GM03348 (cell line): ENCODE measurements at places on chromosomes 1 and 21.

DNA sequence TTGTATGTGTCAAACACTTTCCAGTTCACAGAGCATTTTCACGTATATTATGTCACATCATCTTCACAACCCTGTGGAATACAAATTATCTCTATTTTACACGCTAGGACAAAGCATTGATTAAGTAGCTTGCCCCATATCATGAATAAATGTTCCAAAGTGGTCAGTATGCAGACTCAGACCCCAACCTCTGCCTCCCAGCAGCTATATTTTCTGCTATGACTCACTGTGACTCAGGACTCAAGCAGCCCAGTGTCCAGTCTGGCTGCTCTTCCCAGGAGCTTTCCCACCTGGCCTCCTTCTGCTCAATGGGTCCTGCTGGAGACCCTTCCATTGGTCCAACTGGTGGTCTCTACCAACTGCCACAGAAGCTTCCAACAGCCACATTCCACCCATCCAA is 56.0 kb upstream of the RAP1A start:
- peak; percentile 63 for DNase-seq

DNA sequence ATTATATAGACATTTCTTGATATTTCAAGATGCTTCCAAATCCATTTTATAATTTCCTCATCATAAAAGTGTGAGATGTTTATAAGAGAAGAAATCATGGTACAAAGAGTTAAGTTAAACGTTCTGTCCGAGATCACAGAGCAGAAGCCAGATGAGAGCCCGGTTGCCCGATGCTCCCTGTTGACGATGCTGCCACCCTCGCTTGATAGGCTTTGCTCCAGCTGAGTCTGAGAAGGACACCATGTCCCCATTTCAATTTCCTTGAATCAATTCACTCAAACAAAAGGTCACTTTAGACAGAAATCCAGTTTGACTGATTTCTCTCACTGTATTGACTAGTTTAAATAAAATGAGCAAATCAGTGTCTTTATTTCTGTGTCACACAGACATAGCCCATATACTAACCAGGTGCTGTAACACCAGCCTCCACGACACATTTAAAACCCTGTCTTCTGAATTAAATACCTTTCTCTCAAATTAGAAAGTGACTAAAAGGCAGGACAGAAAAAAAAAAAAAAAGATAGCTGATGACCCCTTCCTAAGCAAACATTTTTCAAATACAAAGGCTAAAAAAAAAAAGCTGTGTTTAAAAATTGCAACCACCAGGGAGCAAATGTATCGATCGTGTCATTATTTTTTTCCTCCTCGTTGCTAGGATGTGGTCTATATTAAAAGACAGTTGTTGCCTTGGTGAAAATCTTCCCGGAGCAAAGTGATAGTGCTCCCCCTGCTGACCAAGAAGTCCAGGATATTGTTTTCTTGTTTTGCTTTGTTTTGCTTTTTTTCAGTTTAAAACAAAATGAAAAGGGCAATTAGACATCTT is 35.2 kb downstream of the DNASE2B start:
- peak; percentile 77 for DNase-seq

DNA sequence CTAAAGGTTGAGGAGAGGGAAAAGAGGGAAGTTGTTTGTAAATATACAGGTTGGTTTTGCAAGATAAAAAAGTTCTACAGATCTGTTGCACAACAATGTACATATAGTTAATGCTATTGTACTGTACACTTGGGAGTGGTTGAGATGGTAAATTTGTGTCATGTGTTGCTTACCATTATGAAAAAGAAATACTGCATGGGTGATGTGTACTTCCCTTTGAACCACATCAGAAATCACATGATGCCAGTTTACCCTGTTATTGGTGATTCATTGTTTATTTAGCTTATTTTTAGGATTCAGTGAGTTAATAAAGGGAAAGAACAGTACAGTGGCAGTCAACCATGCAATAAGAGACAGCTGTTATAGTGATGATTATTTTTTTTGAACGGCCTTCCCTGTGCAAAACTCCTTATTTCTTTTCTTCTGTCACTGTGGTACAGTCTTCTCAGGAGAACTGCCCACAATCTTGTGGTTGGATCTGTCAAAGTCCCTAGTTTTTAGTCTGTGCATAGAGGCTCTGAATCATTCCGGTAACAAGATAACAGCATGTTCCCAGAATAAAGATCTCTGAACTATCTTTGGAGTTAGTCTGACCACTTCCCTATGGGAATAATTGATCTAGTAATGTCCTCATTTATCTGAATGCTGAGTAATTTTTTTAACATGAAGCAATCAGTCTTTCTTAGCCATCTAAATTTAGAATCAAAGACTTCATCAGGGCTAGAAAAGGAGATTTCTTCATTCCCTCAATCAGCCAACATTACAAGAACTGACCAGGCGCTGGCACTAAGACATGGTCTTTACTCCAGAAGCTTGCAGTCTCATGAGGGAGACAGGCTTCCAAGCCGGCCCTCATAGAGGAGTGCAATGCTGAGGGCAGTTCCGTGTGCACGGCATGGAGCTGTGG is 84.2 kb downstream of the SH3GLB1 start:
- DNase-seq = peak; percentile 38

DNA sequence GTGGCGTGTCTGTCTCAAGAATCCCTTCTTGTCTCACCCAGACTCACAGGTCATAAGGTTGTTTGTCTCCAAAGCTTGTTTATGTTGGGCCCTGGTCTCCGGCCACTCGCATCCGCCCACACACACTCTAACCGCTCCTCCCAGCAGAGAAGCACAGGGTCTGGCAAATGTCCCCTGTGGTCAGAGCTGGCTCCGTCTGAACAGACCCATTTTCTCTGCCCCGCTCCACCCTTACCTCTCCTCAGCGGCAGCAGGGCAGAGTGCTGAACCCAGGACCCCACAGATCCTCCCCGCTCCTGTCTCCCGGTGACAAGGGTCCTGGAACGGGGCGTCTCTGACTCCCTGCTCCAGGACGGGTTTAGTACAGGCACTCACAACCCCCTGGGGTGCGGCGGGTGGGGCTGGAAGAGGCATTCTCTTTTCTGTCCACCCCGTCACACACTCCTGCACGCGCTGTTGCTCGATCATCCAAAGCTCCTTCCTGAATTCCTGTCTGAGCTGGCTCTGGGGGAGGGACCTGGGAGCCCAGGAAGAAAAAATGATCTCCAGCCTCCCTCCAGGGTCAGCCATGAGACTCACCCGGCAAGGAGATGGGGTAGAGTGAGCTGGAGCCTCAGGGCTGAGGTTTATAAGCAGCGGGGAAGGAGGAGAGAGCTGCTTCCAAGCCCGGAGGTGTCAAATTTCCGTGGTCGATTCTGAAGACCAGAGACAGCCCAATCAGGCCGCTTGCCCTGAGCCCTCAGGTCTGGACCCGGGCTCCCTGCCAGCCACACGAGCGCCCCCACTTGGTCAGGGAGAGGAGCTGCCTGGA is at the start of gene S100A13:
Gene S100A13, minus strand, starts transcription at position 602 of the 811 bp plus-strand sequence. CDS start 1,033 bp downstream, outside the sequence.
- peak; percentile 92 for DNase-seq

DNA sequence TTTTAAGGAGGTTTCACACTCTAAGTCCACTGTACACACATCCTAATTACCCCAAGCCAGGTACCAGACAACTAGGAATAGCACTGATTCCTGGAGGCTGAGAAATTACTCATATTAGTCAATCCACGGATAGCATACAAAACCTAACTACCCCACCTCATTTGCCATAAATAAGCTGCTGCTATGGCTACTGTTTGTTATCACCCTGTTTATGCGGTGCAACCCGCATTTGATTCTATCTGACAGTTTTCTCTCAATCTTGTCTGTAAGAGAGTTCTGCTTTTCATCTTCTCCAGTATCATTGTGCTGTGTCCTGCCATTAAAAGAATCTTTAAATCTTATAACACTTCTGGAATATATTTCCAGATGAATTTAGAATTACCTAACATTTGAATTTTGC is 1496.5 kb downstream of the PLA2G4A start:
- no peak for DNase-seq

- no peak for DNase-seq
Measured at GRCh38 chr1:155847823-155848529, 9.0 kb downstream of the GON4L start.

DNA sequence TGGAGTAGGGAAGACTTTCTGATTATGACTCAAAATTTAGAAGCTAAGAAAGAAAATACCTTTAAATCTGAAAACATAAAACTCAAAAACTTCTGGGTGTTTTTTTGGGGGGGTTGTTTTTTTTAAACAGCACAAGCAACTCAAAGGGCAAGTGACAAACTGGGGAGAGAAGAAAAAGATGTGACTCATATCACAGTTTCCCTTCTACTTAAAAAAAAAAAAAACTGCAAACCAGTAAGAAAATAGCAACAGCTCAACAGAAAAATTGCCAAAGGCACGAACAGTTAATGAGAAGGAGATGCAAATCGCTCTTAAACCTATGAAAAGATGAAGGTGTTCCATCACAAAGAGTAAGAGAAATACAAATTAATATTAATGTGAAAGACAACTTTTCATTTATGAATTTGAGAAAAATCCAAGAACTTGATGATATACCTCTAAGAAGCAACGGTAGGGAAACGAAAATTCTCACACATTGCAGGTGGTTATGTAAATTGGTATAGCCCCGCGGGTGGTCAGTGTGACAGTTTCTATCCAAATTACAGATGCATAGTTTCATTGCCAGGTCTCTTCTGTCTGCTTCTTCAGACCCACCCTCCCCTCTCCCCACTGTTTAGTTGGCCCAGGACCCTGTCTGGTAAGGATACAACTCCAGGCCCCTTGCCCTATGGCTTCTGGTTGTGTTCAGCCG is 9.0 kb downstream of the IFNAR2 start:
- no peak for DNase-seq

DNA sequence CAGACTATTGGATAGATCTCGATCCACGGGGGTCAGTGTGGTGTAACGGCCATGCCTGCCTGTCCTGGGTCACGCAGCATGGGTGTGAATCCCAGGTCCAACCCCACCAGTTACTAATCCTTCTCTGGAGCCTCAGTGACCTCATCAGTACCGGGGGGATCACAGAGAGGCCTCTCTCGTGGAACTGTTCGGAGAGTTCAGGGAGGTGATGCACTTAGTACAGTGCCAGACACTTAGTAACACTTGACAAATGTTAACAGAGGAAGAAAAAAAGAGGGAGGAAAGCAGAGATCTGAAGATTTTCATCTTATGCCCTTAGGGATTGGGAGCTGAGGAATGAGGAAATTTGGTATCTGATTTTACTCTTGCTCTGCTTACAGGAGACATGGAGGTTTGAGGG is 2.9 kb downstream of the ABCA4 start:
- DNase-seq = no peak

GRCh38 chr1:67213164-67213563 is 46.9 kb downstream of the IL23R start:
- DNase-seq = peak; percentile 51

DNA sequence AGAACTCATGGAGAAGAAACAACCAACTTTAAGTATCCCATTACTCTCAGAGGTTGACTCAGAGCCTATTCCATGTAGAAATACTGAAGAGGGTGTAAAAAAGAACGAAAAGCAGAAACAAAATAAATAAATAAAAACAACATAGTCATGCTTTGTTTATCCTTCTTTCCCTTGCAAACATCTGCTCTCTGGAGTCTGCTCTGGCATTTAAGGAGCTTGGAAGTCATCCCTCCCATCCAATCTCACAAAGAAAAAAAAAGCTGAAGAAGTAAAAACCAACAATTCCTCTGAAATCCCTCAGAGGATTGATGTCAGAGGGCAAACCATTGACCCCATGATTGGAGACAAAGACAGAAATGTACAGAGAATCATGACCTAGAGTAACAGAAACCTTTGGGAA is 302.6 kb upstream of the GREM2 start:
- DNase-seq = no peak

- no peak for DNase-seq
Measured at GRCh38 chr1:10694274-10694632, 102.2 kb downstream of the CASZ1 start.

- no peak for DNase-seq
Measured at GRCh38 chr1:206635978-206636345, 626 bp downstream of the DYRK3 start.

GRCh38 chr1:21937372-21938121 is 437 bp upstream of the HSPG2 start:
- peak; percentile 97 for DNase-seq

- peak; percentile 92 for DNase-seq
Measured at GRCh38 chr1:91569411-91570119, 68.9 kb downstream of the CDC7 start.

DNA sequence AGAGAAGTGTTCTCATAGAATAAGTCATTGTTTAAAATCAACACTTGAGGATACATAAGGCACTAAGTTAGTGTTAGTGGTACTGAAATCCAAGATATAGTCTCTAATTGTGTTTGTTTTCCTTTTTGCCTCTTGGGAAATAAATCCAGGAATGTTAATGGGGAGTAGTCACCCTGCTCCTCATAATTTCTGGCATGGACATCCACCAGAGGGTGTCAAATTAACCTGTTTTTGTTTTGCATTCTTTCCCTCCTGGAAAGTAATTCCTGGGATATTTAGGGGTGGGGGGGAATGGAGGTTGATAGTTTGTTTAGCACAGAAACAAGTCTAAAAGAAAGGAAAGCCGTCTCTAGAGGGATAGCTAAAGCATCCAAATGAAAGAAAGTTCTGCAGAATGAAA is 87.8 kb upstream of the MAP1LC3C start:
- DNase-seq = no peak

- DNase-seq = no peak
Measured at GRCh38 chr1:79207331-79207730, 200.8 kb upstream of the ADGRL4 start.

DNA sequence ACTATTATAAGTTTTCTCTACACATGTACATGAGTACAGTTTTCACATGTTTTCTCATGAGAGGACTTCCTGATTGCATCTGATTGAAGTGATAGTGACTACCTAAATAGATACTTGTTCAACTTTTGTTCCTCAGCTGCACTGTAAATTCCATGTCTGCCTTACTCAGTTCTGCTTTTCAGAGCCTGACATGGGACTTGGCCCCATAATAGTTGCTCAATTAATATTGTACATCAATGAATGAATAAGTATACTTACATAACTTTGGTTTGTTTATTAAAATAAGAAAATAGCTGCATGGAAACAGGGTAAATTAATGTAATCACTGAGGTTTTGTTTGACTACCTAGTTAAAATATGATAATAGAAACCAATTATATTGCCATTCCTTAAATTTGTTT is 78.7 kb downstream of the HMCN1 start:
- DNase-seq = no peak

DNA sequence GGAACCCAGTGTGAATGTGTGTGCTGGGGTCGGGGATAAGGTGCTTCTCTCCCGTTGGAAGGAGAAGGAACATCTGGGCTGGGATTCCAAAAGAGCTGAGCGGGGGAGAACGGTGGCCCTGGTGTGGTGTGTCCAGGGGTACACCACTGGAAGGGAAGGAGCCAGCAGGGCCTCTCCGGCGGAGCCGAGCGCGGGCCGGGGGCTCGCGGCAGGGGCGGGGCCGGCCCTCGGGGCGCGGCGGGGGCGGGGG is 231 bp upstream of the RPS6KA1 start:
- DNase-seq = no peak

- no peak for DNase-seq
Measured at GRCh38 chr21:42989816-42990650, 15.7 kb downstream of the PKNOX1 start.

GRCh38 chr1:174815474-174815908 is 184.3 kb upstream of the CACYBP start:
- DNase-seq = no peak

DNA sequence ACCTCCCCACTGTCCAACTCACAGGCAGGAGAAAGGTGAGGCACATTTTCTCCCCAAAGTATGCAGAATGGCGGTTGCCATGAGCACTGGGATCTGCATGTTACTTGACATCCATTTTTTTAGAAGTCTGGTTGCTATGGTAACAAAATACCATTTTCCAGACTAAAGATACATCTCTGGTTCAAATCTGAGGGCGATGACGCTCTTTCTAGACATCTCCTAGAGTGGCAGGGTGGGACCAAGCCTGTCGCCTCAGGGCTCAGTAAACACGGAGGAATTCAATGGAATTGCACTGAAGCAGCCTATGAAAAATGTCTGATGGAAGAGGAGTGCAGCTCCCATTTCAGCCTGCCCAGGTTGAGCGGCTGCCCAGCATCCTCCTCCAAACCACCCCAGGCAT is 21.5 kb upstream of the FAM43B start:
- no peak for DNase-seq
